ENCODE measurements at places on chromosomes 1 and 21. TPM values are rescaled to one million over a fixed set of nuclear protein-coding genes. Genes with fewer than 3 reads are reported as not detected.

- peak; percentile 53 for DNase-seq
Measured at GRCh38 chr1:82947278-82947677, 1051.7 kb downstream of the TTLL7 start.

GRCh38 chr1:209265301-209265700, 318.2 kb upstream of the CAMK1G start:
- peak; percentile 33 for DNase-seq

DNA sequence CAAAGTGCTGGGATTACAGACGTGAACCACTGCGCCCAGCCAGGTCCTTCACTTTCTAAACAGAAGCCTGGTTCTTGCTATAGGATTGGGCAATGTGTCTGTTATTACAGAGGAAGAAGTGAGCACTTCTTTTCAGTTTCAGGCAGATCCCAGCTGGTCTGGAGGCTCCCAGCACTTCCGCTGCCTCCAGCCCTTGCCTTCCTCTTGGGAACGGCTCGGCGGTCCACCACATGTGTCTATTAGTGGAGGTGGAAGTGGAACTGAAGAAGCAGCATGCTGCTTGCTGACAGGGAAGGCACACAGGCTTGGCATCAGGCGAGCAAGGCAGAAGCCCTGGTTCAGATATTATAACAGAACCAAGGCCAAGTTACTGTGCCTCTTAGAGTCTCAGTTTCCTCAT, 17.0 kb downstream of the MKNK1 start:
- DNase-seq = peak; percentile 77

CELA3A gene
- polyA plus RNA-seq = 0.21 TPM

GNAT2 gene
- not detected for polyA plus RNA-seq

KIAA1614 gene
- polyA plus RNA-seq = 16.3 TPM

ASTN1 gene
- polyA plus RNA-seq = 7.0 TPM

SPRR3 gene
- 1.5 TPM for polyA plus RNA-seq

NBPF10 gene
- polyA plus RNA-seq = 1.5 TPM

Measured in muscle of leg (tissue), 16 donors.